LNCaP clone FGC (cell line): ENCODE measurements at places on chromosomes 3 and 15.

DNA sequence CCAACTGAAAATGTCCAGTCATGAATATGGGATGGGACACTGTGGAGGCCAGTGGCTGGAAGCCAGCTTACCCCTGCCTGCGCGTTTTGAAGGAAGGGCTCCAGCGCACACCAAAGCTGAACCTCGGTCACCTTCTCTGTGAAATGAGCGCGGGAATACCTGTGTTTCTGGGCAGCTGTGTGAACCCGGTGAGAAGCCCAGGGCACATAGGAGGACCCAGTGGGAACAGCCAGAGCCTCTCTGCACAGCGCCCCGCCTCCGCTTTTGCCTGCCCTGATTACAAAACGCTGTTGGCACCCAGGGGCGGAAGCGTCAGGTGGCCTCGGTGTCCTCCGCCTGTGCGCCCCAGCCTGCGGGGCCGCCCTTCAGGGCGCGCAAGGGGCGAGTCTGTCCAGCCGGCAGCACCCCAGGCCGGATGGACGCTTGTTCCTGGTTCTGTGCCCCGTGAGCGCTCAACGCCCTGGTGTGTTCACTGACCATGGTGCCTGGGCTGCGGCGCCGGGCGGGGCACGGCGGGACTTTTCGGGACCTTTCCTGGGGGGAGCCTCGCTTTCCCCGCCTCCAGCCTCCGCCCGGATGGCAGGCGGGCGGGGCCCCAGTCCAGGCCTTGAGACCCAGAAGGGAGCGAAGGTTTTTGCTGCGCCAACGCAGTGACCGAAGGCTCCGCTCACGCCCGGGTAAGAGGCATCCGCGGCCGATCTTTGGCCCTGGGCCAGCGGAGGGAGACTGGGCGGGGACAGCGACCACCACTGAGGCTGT lies at the start of gene SQOR:
Gene SQOR (plus strand): TSS at position 598 of the 759 bp plus-strand sequence. CDS start 23,895 bp downstream, outside the sequence.
- DNase-seq: peak; percentile 57

DNA sequence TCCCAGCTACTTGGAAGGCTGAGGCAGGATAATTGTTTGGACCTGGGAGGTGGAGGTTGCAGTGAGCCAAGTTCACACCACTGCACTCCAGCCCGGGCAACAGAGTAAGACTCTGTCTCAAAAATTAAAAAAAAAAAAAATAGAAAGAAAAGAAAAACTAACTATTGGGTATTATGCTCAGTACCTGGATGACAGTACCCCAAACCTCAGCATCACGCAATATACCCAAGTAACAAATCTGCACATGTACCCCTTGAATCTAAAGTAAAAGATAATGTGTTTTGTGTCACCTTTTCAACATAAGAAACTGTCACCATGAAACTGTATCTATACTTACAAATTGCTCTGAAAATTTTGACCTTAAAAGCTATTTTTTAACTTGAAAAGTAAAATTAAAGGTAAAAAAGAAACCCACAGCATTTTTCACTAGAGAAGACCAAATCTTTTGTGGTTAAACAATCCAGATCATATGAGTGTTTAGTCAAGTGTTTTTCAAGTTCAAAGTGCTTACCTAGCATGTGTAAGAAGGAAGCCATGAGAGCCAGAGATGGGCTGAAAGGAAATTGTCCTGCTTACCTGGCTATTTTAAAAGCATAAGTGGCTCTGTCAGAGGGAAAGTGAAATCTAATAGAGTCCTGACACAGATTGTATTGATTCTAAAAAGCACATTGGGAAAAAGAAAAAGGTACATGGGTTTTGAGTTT lies 50.5 kb downstream of the MYO1E start:
- DNase-seq: no peak

GRCh38 chr3:134312873-134313846 lies 61.1 kb downstream of the AMOTL2 start:
- no peak for DNase-seq

DNA sequence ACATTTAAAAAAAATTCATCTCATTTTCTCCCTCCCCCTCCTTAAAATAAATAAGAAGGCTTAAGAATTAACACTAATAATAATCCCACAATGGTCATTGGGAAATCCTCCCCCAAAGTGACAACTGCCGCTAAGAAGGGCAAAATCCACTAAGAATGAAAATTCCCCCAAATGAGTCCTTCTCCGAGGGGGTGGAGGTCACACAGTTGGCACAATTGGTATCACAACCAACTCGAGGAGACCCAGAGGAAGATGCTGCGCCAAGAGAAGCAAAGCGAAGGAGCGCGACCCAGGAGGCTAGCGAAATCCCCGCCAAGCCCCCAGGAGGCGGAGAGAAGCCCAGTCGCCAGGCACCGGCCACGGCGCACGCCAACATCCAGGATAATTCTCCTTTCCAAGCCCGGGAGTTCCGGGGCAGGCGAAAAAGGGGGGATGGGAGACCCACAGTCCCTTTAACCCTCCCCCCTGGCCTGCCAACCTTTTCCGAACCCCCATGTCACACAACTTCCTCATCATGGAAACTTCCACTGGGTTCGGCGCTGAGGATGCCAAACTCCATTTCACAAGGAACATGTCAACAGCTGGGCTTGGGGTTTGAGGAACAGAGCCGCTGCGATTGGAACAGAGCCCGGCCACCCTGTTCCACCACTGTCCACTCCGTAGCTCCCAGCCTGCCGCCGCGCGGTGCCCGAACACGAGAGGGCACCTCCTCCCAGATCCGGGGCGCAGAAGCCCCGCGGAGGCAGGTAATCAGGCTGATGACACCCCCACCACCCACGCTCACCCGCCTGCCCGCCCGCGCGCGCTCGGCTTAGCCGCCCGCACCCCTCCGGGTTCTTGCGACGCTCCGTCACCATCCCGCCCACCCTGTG lies 668 bp downstream of the THRB start:
- DNase-seq: peak; percentile 71

- DNase-seq: peak; percentile 39
Measured at GRCh38 chr3:117526470-117527079, 817.0 kb downstream of the TUSC7 start.
